ENCODE measurements at places on chromosomes 16 and 17. TPM values are rescaled to one million over a fixed set of nuclear protein-coding genes. Genes with fewer than 3 reads are reported as not detected.

GRCh38 chr16:4693956-4694641 is 737 bp downstream of the NUDT16L1 start:
- H3K27me3 ChIP-seq: no peaks in the 10 kb centered on the region
- H3K36me3 ChIP-seq: no peaks in the 10 kb centered on the region

- no peak overlapping the region for H3K4me3 ChIP-seq
- H3K36me3 ChIP-seq: no peaks in the 10 kb centered on the region
- no peaks in the 10 kb centered on the region for H3K27me3 ChIP-seq
Measured at GRCh38 chr17:34390649-34391048, 27.6 kb upstream of the CCL1 start.

UTS2R gene
- total RNA-seq: not detected

TERB1 gene
- total RNA-seq: not detected

GRCh38 chr17:65538675-65539529 is 22.5 kb downstream of the AXIN2 start:
- H3K4me1 ChIP-seq: peaks cover 3% of the 10 kb centered on the region
- H3K4me3 ChIP-seq: no peak overlapping the region
- H3K27me3 ChIP-seq: no peaks in the 10 kb centered on the region
- H3K36me3 ChIP-seq: no peaks in the 10 kb centered on the region

GRCh38 chr16:78513838-78514237 is 414.4 kb downstream of the WWOX start:
- H3K36me3 ChIP-seq: no peaks in the 10 kb centered on the region
- no peaks in the 10 kb centered on the region for H3K27me3 ChIP-seq
- H3K27ac ChIP-seq: no peak overlapping the region
- H3K4me3 ChIP-seq: no peak overlapping the region

CCL14 gene
- total RNA-seq: 8.7 TPM

GRCh38 chr17:77579682-77580081 is 378.8 kb upstream of the TNRC6C start:
- no peak for DNase-seq
- H3K27ac ChIP-seq: no peak overlapping the region
- H3K36me3 ChIP-seq: no peaks in the 10 kb centered on the region
- H3K4me1 ChIP-seq: no peaks in the 10 kb centered on the region
- H3K4me3 ChIP-seq: no peak overlapping the region

TBC1D3L gene
- 10.7 TPM for total RNA-seq

PABPN1L gene
- total RNA-seq: not detected
